IPS-NIHi11 (cell line): ENCODE measurements at places on chromosomes 4 and X.
A peak's percentile ranks its signal among the peaks of the same experiment; 100 is the strongest.

GRCh38 chr4:100876546-100876945 lies 358.7 kb upstream of the EMCN start:
- no peak for DNase-seq

GRCh38 chr4:118322831-118323502 lies 29.8 kb downstream of the PRSS12 start:
- DNase-seq: no peak

GRCh38 chr4:2284934-2285612 lies 23.2 kb upstream of the MXD4 start:
- no peak for DNase-seq

DNA sequence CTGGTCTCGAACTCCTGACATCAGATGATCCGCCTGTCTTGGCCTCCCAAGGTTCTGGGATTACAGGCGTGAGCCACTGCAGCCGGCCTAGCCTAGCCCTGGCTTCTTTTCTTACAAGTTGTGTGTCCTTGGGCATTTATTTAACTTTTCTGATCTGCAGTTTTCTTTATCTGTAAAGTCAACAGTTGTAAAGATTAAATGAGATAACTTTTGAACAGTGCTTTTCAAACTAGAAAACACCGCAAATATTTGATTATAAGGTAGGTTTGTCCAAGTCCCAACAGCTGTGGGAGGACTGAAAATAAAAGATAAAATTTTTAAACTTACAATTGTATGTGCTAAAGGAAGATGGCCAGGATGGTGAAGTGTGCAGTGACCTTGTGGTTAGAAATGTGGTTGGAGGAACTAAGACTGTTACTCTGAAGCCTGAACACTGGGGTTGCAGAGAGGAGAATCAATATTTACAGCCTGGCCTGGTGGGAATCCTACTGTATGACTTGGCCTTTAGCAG lies 44.8 kb downstream of the GSX2 start:
- no peak for DNase-seq

- no peak for DNase-seq
Observed at GRCh38 chr4:118018381-118019145, 15.7 kb upstream of the NDST3 start.

DNA sequence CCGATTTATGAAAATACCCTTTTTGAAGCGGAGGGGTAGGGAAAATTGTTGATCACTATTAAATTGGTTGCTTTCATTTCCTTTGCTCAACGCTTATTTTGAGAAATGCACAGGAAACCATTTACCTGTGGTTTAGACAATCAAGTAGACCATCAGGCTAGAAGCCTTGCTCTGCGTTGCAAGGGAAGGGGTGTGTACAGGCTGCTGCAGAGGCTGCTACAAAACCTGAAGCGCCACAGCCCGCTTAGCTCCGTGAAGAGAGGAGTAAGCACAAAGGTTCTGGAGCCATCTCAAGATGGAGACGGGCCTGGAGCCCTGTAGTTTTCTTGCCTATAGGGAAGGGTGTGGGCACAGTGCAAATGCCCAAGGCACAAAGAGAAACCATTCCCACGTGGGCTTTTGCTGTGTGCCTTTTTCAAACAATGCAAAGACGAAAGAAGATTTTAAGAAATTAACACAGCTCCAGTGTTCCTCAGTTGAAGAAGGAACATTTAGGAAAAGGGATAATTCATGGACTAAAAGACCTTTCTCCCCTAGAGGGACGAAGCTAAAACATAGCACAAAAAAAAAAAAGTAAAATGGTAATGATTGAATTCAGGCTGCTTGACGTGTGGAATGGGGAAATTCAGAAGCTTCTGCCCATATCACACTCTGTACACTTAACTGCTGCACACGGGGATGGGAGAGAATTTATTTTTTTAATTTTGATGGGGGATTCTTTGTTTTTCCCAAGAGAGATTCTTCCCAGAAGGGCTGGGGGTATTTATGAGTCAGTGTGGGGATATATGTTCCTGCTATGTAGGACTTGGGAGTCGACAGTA lies 3.5 kb downstream of the TMSB4X start:
- peak; percentile 12 for DNase-seq

- peak; percentile 63 for DNase-seq
Observed at GRCh38 chr4:1404573-1405253, 1.5 kb downstream of the NKX1-1 start.

DNA sequence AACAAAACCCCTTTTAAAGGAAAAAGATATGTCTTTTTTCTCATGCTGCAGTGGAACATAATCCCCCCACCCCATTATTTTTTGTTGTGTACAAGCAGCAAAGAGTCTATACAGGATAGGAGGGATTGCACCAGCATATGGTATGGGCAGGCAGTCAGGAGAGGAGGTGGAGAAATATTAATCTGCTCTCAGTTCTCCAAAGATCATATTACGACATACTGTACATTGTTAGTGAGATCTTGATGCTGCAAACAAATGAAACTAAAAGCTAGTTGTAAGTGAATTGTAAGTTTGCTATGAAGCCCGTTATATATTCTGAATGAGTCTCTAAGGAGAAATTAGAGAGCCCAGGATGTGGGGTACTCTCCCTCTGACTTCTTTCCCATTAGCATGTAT lies 75.3 kb downstream of the RAPGEF2 start:
- no peak for DNase-seq

DNA sequence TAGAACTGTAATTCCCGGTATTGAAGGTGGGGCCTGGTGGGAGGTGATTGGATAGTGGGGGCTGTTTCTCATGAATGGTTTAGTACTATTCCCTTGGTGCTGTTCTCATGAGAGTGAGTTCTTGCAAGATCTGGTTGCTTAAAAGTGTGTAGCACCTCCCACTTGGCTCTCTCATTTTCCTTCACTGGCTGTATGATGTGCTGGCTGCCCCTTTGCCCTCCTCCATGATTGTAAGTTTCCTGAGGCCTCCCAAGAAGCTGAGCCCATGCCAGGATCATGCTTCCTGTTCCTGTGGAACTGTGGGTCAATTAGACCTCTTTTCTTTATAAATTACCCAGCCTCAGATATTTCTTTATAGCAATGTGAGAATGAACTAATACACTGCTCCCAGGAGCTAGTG lies 8.7 kb downstream of the ANXA10 start:
- DNase-seq: no peak

- DNase-seq: no peak
Observed at GRCh38 chrX:15973946-15974345, 119.3 kb upstream of the AP1S2 start.

DNA sequence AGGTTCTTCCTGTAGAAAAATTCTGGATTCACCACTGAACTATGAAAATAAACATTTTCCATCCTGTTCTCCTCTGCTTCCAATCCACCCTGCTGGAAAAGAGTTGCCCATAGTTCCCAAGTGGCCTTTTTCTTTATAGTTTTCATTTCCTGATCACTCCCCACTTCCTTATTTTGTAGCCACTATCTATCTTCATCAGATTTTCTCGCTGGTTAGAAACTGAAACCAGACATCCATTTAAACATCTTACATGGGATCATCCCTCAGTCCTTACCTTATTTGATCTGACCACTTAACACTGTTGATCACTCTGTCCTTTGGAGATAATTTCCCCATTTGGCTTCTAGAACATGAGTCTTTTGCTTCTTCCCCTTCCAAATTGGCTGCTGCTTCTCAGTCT lies 42.2 kb upstream of the SCOC start:
- DNase-seq: no peak

GRCh38 chrX:94524867-94525266 lies 850.9 kb downstream of the FAM133A start:
- peak; percentile 1 for DNase-seq

DNA sequence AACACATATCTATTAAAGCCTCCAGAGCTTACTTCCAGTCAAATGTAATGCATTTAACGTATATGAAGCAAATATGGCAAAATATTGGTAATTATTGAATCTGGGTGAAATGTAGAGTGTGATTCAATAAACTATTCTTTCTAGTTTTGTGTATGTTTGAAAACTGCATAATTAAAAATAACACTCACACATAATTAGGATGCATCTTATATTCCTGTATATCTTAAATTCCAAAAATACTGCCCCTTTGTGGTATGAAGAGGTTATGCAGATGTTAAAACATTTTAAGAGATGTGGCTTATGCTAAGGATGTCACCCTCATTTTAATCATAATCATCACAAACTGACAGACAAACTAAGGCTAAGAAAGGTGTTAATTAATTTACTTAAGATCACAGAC lies 182.9 kb downstream of the COX18 start:
- no peak for DNase-seq

- DNase-seq: no peak
Observed at GRCh38 chrX:107678957-107679740, 50.8 kb downstream of the PRPS1 start.

DNA sequence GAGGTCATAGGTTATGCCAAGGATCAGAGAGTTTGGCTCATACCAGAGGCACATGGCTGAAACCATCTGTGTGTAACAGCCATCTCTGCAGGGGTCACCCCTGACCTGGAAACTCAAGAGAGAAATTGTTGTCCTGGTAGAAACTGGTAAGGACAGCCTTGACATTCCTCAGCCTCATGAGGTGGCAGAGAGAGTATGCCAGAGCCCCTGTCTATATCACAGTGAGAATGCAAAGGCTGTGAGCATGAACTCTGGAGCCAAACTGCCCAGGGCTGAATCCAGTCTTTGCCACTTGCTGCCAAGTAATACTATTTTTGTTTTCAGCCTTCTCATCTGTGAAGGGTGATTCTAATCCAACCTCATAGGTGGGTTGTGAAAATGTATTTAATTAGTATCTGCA lies 37.1 kb upstream of the CCDC149 start:
- no peak for DNase-seq

DNA sequence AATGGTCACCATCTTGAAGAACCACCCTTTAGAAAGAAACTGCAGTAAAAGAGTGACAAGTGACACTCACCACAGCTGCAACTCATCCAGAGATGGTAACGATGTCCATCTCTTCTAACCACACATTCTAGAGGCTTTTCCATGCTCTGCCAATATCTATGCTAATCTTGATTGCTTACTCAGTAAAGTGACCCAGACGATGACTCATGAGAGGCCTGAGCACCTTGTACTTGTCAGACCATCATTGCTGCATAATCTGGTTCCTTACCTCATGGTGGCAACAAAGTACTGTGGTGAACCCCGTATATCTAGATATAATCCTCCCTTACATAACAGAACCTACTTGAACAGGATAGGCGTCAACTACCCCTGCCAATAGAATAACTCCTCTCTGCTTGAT lies 75.6 kb downstream of the CCNG2 start:
- no peak for DNase-seq

- no peak for DNase-seq
Observed at GRCh38 chr4:77342170-77342810, 185.3 kb downstream of the CCNG2 start.
